ENCODE measurements at places on chromosomes 13 and 19. TPM values are rescaled to one million over a fixed set of nuclear protein-coding genes. Genes with fewer than 3 reads are reported as not detected.

Gene SIGLEC5
- total RNA-seq: not detected

DNA sequence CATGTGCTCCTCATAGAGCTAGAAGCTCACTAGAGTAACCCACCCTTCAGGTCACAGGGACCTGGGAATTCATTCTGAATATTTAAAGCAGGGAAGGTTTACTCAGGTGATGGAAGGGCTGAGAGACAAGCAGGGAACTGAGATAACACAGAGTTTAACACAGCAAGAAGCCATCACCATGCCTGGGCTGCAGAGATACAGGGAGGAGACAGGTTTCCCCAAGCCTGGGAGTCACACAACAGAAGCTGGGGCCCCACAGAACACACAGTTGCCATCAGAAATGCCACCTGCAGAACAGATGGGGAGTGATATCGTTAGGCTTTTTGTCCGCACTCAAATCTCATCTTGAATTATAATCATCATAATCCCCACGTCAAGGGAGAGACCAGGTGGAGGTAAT lies 7.9 kb upstream of the CYSLTR2 start:
- DNase-seq: no peak

DNA sequence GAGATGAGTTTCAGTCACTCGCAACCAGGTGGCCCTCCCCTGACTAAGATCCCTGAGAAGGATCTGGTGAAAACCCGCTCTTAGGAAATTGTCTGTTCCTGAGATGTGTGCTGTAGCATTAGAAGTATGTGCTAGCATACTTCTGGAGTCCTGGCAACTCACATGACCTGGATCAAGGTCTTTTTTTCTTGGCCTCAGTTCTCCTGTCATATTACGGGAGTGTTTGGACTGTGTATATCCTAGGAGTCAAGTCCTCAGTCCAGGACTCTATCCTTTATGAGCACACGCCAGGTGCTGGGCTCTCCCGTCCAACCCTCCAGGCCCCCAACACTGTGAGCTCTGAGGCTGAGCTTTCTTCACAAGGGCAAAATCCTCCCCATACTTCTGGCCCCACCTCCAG lies 156.4 kb downstream of the UQCRFS1 start:
- DNase-seq: no peak

Gene THSD8
- 0.85 TPM for total RNA-seq

DNA sequence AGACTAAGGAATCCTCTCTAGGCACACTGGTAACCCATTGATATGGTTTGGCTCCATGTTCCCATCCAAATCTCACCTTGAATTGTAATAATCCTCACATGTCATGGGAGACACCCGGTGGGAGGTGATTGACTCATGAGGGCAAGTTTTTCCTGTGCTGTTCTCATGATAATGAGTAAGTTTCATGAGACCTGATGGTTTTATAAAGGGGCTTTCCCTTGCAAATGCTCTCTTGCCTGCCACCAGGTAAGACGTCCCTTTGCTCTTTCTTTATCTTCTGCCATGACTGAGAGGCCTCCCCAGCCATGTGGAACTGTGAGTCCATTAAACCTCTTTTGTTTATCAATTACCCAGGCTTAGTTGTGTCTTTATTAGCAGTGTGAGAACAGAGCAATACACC lies 81.4 kb upstream of the GPC6 start:
- DNase-seq: no peak

DNA sequence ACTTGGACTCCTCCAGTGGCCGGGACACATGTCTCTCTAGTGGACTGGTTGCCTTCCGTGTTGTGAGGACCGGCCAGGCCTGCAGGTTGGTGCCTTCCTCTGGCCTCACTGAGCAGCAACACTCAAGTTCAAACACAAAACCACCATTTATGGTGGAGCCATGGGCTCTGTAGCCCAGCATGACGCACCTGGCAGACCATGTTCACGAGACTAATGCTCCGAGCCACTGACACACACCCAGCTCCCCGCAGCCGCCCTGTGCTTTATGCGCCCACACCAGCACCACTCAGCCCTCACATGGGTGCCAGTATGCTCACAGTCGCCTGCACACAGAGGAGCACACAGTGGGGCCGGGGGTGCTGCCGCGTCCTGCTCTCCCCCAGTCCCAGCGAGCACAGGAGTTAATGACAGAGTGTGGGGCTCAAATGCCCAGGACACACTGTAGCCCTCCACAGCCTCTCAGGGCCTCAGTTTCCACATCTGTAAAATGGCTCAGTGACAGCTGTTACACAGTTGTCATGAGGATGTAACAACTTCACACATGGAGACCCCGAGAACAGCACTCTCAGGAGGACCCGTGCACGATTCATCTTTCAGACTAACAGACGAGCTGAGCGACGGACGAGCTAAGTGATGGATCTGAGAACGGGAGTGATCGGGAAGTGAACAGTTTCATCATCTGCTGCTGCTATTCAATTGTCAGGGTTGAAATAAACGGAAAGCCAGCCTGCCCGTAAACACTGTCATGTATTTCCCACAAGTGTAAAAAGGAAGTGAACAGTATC lies 7.8 kb downstream of the GAS6 start:
- no peak for DNase-seq

Gene SYCN
- total RNA-seq: not detected

DNA sequence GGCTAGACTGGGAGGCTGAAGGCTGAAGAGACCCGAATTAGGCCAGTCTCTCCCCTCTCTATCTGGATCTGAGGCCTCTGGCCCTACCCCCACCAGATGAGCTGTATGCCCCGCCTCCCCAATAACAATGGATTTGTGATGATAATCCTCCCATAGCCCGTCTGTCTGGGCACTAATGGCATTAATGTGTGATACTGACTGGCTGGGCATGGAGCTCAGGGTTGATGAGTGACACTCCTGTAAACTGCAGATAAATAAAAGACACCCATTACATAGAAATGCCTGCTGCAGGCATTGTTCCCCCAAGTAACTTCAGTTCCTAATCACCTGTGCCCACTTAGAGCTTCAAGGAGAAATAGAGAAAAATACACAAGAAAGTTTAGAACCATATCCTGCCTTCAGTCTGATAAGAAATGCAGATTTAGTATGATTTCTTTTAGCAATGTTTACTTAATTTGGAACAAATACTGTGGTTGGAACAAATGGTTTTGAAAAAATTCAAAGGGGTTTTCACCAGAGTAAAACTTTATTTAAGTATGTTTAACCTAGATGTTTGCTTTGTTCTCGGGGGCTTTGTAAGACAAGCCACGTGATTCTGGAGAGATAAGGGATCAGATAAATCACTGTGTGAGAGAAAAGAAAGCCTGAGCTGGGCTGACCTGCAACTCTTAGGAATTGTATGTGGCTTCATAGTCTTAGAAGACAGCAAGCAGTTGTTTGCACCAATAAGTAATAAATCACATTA lies 60.3 kb downstream of the TNFRSF19 start:
- DNase-seq: no peak

GRCh38 chr19:44754750-44755080 lies 6.2 kb downstream of the BCL3 start:
- DNase-seq: no peak

Gene IZUMO4
- 12.3 TPM for total RNA-seq

DNA sequence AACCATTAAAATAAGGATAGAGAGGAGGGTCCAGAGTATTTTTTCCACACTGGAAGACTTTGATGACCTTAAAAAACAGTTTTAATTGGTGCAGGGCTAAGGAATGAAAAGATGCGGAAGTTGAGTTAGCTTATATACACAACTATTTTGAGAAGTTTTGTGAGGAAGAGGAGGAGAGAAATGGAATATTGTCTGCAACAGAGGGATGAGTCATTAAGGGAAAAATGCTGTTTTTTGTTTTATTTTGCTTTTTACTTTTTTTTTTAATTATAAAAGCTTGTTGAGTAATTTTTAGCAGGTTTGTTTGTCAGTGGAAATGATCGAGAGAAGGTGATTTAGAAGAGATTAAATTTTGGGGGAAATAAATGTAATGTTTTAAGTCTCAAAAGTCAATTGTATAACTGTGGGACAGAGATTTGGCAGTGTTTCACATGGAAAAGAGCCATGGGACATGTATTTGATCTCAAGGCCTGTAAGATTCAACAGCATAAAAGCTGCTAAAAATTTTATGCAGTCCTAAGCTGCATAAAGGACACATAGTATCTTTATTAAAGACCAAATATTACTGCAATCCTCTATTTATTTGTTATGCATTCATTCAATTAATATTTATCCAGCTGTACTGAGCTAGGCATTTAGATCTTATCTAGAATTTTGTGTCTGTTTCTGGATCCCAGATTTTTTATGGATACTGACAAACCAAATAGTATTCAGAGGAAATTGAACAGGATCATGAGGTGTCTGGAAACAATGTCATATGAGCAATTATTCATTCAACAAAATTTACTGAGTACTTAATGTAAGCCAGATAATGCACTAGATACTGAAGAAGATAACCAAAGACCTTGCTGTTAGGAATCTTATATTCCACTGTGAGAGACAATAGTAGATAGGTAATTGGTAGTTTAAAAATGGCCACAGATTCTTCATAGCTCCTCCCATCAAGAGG lies 72.7 kb downstream of the DNAJC15 start:
- no peak for DNase-seq

All from T-helper 17 cell (primary cell).